Stimulated activated CD8-positive, alpha-beta memory T cell treated with anti-CD3 and anti-CD28 coated beads, Interleukin-4, amount 100 ng/mL, for 4 hours (primary cell): ENCODE measurements at places on chromosomes 5 and 9.

DNA sequence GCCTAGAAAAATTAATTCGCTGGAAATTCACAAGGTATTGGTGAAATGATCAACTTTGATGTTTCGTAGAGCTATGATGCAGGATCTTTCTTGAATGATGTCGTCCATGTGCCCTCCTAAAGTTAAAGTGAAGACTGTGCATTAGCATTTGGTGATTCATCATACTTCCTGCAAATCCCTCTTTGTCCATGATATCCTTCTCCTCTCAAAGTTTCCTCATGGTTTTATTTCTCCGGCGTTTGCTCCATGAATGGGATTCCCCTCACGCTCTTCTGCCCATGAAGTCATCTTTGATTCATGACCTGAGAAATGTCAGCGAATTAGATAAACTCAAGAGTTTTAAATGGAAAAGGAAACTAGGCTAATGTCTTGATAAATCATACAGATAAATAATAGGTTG, 372.7 kb downstream of the PSAT1 start:
- no peak for DNase-seq

DNA sequence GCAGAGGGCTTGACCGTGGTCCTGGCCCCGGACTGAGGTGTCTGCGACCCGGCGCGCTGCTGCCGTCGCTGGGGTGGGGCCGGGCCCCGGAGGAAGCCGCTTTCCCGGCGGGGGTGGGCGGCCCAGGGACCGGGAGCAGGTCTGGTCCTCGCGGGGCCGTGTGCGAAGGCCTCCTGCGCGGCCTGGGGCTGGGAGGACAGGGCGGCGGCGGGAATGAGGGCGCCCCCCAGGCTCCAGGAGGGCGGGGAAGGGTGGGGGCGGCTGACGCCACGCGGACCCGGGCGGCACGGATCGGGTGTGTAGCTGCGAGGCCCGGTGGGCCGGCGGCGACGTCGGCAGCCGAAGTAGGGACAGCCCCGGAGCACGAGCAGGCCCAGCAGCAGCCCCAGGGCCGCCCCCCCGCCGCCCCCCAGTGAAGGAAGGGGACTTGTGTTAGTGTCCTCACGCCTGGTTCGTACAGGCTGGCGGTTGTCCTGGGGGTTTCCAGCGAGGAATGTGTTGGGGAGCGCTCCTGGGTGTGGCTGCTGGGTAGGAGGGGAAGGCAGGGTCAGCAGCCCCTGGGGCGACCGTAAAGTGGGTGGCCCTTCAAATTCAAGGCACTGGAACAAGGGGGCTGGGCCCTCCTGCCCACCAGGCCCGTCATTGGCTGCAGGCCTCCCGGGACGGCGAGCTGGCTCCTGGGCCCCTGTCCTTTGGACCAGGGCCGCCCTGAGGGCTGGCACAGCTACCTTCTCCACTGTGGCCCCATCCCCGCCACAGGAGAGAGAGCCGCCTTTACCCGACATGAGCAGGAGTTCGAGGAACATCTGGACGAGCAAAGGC, 597 bp upstream of the TMEM250 start:
- no peak for DNase-seq

GRCh38 chr9:133506653-133507038, 18.1 kb downstream of the MYMK start:
- DNase-seq, result no peak

- no peak for DNase-seq
Observed at GRCh38 chr5:14225173-14225834, 82.2 kb downstream of the TRIO start.

- DNase-seq, result no peak
Observed at GRCh38 chr5:88679638-88680037, 203.3 kb downstream of the MEF2C start.

- DNase-seq, result no peak
Observed at GRCh38 chr9:21758540-21758939, 43.9 kb upstream of the MTAP start.

DNA sequence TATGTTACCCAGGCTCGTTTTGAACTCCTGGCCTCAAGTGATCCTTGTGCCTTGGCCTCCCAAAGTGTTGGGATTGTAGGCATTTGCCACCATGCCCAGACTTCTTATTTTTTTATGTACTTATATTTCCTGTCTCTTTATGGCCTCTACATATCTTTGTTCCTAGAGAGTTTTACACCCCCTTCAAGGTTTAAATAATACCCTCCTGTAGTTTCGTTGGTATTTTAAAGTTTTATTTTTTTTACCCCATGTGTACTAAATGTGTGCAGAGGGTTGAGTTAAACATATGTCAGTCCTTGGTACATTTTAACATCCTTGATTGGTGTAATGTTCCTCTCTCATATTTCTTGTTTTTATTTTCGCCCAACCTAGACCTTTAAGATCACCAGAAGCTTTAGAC, 29.4 kb downstream of the OCLN start:
- no peak for DNase-seq

- no peak for DNase-seq
Observed at GRCh38 chr9:95065224-95065623, 252.3 kb downstream of the FANCC start.

DNA sequence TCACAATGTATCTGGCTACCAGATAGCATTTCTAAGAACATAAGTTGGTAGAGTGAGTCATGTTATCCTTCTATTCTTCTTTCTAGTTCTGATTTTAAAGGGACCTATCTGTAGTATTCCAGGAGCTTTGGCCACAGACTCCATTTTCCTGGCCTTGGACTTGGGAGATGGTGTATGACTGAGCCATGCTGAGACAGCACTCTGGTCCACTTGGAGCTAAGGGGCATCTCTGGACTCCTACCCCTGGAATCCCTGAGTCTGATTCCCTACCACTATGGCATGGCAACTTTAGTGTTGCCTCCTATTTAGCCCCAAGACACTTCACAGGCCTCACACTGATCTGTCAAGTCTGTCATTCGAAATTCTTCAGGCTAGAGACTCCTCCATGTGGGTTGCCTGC, 58.8 kb downstream of the BAAT start:
- no peak for DNase-seq
